K562 (cell line): ENCODE measurements at places on chromosomes 4 and X. TPM values are rescaled to one million over a fixed set of nuclear protein-coding genes. Genes with fewer than 3 reads are reported as not detected.

GRCh38 chr4:158068068-158068467 lies 104.8 kb downstream of the GASK1B start:
- H3K36me3 ChIP-seq = no peaks in the 10 kb centered on the region
- no peak overlapping the region for H3K4me3 ChIP-seq
- H3K27ac ChIP-seq = no peak overlapping the region
- H3K27me3 ChIP-seq = no peaks in the 10 kb centered on the region

DNA sequence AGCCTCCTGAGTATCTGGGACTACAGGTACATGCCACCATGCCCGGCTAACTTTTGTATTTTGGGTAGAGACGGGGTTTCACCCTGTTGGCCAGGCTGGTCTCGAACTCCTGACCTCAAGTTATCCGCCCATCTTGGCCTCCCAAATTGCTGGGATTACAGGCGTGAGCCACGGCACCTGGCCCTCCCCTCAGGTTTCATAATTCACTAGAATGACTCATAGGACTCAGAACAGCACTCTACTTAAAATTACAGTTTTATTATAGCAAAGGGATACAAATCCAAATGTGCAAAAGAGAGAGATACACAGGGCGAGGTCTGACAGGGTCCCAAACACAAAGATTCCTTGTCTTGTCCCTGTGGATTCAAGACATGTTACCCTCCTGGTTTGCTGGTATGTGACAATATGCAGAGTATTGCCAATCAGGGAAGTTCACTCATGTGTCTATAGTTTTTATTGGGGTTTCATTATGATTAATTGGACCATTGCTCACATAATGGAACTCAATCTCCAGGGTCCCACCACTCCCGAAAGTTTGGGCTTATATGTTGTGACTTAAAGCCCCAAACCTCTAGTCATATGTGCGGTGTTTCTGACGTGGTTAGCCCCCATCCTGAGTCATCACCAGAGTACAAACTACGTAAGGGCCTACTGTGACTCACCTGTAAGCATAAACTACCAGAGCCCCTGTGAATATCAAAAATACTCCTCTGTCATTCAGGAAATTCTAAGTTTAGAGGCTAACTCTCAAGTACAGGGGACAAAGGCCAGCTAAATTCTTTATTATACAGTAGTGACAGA lies 5.2 kb downstream of the YIPF6 start:
- H3K36me3 ChIP-seq = peaks cover 43% of the 10 kb centered on the region
- no peak overlapping the region for H3K4me3 ChIP-seq
- DNase-seq = peak; percentile 17

GRCh38 chr4:113173793-113174264 lies 124.4 kb downstream of the ANK2 start:
- no peaks in the 10 kb centered on the region for H3K4me1 ChIP-seq
- H3K36me3 ChIP-seq = no peaks in the 10 kb centered on the region
- H3K4me3 ChIP-seq = no peak overlapping the region
- no peak overlapping the region for H3K27ac ChIP-seq
- no peaks in the 10 kb centered on the region for H3K27me3 ChIP-seq
- DNase-seq = no peak

DNA sequence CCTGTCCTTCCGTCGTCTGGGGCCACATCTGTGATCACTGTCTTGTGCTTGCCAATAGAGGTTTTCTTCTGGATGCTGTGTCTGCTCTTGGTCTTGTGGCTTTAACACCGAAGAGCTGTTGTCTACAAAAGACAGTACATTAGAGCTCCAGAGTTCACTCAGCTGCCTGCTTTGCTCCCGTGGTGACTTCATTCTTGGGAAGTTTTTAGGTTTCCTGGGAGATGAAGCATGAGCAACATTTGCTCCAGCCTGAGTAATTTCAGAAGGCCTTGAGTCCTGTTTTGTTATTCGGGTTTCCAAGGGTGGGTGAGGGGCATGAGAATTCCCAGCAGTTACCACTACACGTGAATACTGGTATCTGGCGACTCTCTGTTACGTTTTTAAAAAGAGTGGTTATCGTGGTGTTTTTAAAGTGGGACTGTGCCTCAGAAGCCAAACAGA lies 189.2 kb downstream of the SHROOM3 start:
- no peak overlapping the region for H3K4me3 ChIP-seq
- no peaks in the 10 kb centered on the region for H3K4me1 ChIP-seq

DNA sequence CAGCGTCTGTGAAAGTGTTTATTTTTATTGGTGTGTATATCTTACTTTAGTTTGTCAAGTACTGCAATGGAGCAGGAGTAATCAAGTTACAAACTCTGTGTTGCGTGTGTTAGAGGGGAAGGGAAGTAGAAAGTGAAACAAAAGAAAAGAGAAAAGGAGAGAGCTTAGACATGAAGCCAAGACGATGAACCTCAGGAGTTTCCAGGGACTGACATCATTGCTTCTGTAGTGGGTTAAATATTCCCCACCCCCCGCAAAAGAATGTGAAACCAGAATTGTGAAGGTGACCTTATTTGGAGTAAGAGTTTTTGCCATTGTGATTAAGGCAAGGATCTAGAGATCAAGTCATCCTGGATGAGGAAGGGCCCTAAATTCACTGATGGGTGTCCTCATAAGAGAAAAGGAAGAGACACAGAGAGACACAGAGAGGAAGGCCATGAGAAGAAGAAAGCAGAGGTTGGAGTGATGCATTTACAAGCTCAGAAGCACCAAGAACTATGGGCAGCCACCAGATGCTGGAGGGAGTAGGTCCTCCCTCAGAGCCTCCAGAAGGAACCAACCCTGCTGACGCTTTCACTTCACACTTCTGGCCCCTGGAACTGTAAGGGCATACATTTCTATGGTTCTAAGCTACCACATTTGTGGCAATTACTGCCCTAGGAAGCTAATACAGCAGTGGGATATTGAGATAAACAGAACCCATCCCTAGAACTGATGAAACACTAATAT lies 173.6 kb upstream of the SFRP2 start:
- H3K36me3 ChIP-seq = no peaks in the 10 kb centered on the region
- H3K27me3 ChIP-seq = no peaks in the 10 kb centered on the region
- H3K27ac ChIP-seq = no peak overlapping the region
- no peak overlapping the region for H3K4me3 ChIP-seq

GRCh38 chr4:127506283-127506682 lies 126.5 kb upstream of the INTU start:
- H3K4me1 ChIP-seq = no peaks in the 10 kb centered on the region; the same call in 1 of the 2 replicates
- H3K27ac ChIP-seq = no peak overlapping the region
- DNase-seq = no peak
- H3K36me3 ChIP-seq = no peaks in the 10 kb centered on the region
- H3K27me3 ChIP-seq = no peaks in the 10 kb centered on the region

The LDOC1 gene
- total RNA-seq = 2.2 and 2.4 TPM in 2 replicates

DNA sequence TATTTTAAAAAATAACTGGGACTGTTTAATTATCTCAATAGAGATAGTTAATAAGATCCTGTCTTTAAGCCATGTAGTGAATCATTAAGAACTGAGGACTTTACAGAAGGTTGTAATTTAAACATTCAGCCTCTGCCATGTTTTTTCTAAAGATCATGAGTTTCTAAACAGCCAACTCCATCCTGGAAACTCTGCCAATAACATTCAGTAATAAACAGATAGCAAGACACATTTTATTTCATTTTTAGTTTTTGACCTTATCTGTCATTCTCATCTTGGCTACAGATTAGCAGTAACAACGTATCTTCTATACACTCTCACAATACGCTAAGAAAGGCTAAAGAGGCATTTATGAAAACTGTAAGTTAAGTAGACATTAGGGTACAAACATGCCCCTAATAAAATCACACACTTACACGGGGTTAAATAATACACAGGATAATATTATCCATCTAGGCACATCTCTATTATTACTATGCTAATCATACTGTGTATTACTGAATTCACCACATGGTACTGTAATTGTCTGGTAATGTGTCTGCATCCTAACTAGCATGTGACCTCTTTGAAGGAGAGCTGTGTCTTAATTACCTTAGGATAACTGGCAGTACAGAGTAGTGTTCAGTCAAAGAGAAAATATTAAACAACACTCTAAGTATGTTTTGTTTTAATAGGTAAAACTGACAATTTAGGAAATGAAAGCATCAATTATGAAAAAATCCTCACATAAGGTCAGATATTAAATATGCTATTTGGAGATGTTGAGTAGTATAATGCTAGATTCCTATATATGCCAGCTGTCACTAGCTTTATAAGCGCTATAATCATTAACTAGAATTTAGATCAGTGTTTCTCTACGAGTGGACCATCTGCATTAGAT lies 122.4 kb upstream of the NAP1L5 start:
- no peak overlapping the region for H3K27ac ChIP-seq
- no peak for DNase-seq
- H3K4me3 ChIP-seq = no peak overlapping the region; the same call in 1 of the 2 replicates

- no peaks in the 10 kb centered on the region for H3K4me1 ChIP-seq
- no peak overlapping the region for H3K4me3 ChIP-seq
- H3K36me3 ChIP-seq = no peaks in the 10 kb centered on the region
- DNase-seq = no peak
Observed at GRCh38 chr4:43754566-43754965, 694.0 kb downstream of the KCTD8 start.

The SLC9B2 gene
- 14.6 and 15.0 TPM in 2 replicates for total RNA-seq

DNA sequence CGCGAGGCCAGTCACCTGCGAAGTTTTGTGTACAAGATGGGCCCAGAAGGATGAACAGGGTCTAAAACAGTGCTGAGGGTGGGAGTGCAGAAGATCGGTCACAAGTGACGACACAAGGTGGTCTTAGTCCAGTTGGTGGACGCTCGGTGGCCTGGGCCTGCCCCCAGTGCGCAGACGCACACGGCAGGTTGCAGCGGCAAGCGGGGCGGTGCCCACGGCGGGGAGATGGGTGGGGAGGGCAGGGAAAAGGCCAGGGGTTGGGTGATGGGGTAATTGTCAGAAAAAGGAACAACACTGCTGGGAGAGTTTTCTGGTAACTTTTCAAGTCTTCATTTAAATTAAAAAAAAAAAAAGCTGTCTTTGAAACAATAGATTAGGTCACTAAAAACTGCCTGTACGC lies 1.0 kb upstream of the PRDX4 start:
- no peak for DNase-seq
- no peak overlapping the region for H3K4me3 ChIP-seq
- peaks cover 13% of the 10 kb centered on the region; the same call in 2 of the 3 replicates for H3K36me3 ChIP-seq
- peak overlapping the region; percentile 69 for H3K27ac ChIP-seq

- no peaks in the 10 kb centered on the region for H3K27me3 ChIP-seq
- no peak overlapping the region for H3K4me3 ChIP-seq
- H3K4me1 ChIP-seq = no peaks in the 10 kb centered on the region
Observed at GRCh38 chr4:68570122-68570507, 6.0 kb downstream of the UGT2B17 start.

The LRCH2 gene
- 2.6 TPM in 2 replicates for total RNA-seq

The PDLIM3 gene
- not detected in 2 replicates for total RNA-seq

DNA sequence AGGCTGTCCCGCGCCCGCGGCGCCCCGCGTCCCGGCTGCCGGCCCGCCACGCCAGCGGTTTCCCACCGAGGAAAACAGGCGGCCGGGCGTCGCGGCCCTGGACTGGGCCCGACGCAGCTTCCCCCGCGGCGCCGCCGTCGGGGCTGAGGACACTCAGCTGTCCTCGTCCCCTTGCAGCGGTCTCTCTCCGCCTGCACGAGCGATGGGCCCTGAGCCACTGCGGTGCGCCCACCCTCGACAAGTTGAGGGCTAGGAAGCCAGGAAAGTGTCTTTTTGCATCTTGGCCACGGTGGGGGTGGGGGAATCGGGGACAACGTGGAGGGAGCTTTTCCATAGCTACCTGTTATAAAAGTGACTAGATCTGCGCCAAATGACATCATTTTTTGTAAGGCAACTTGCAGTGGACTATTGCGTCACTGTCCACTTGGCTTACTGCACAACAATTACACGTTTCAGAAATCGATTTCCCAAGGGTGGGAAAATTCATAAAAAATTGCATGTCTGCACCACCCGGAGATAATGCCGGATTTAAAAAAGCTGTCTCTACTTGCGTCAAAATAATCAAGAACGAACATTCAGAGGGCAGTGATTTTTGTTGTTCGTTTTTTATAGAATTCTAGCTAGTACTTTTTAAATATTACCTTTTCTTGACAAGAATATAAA lies 1.1 kb downstream of the KLHL15 start:
- H3K36me3 ChIP-seq = peaks cover 15% of the 10 kb centered on the region; the same call in 1 of the 3 replicates
- H3K4me3 ChIP-seq = peak overlapping the region; percentile 99
- no peaks in the 10 kb centered on the region for H3K27me3 ChIP-seq
- peaks cover 17% of the 10 kb centered on the region for H3K4me1 ChIP-seq

GRCh38 chr4:109879081-109879480 lies 31.2 kb downstream of the LRIT3 start:
- H3K36me3 ChIP-seq = no peaks in the 10 kb centered on the region
- 0 out of 3 replicates have a peak, but pooled peaks cover under 1% of the 10 kb centered on the region for H3K4me1 ChIP-seq
- H3K27ac ChIP-seq = no peak overlapping the region
- no peaks in the 10 kb centered on the region for H3K27me3 ChIP-seq
- DNase-seq = no peak

The SFRP2 gene
- 0.29 and 0.38 TPM in 2 replicates for total RNA-seq

The SOX3 gene
- total RNA-seq = not detected in 2 replicates

- H3K36me3 ChIP-seq = no peaks in the 10 kb centered on the region
- H3K4me1 ChIP-seq = no peaks in the 10 kb centered on the region
- peak; percentile 24 for DNase-seq
- H3K4me3 ChIP-seq = no peak overlapping the region
Observed at GRCh38 chr4:174873931-174874330, 44.2 kb upstream of the ADAM29 start.

GRCh38 chr4:94577136-94577535 lies 125.4 kb downstream of the PDLIM5 start:
- no peaks in the 10 kb centered on the region for H3K27me3 ChIP-seq
- no peak overlapping the region for H3K27ac ChIP-seq
- no peaks in the 10 kb centered on the region; the same call in 1 of the 3 replicates for H3K4me1 ChIP-seq
- DNase-seq = no peak
- H3K4me3 ChIP-seq = no peak overlapping the region
- H3K36me3 ChIP-seq = peaks cover 22% of the 10 kb centered on the region

DNA sequence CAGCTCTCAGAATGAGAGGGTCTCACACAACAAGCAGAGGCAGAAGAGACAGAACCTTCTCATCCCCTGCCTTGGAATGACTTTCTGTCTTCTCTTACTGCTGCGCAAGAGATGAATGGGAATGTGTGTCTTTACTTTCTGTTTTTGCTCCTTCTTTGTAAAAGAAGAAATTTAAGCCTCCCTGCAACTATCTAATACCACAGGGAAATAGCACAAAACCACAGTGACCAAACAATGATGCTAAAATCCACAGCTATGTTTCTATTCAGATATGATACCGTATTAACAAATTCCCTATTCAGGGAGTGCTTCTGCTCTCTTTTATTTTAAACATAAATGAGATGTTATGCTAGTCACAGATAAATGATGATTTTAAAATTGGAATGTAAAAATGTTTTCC lies 173.8 kb upstream of the RAI2 start:
- H3K27me3 ChIP-seq = no peaks in the 10 kb centered on the region
- H3K4me3 ChIP-seq = no peak overlapping the region
- DNase-seq = no peak
- H3K4me1 ChIP-seq = no peaks in the 10 kb centered on the region

The TMPRSS11F gene
- 0.09 TPM in 1 of 2 replicates, not detected in the other for total RNA-seq

GRCh38 chrX:23497919-23498318 lies 163.3 kb downstream of the PTCHD1 start:
- H3K27ac ChIP-seq = no peak overlapping the region
- no peak for DNase-seq
- no peaks in the 10 kb centered on the region for H3K36me3 ChIP-seq
- H3K27me3 ChIP-seq = no peaks in the 10 kb centered on the region

The CXCL9 gene
- total RNA-seq = not detected in 2 replicates

The WAS gene
- 10.8 and 15.7 TPM in 2 replicates for total RNA-seq
